ENCODE measurements at places on chromosomes 2 and 18.

DNA sequence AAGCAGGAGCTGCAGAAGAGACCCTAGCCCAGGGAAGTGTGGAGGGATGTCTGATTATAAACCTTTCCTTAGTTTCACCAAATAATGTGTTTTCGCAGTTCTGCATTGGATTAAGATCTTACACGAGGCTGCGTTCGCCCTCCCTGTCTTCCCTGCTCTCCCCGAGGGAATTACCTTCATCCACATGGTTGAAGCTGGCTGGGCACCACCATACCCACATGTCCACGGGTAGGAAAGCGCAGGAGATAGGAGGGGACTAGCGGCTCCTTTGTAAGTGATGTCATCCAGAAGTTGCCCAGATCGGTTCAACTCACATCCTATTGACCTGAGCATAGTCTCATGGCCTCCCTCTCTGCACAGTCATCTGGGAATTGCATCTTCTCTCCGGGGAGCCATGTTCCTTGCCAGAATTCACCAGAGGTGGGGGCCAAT lies 1.1 kb downstream of the TTL start:
- peak; percentile 60 for DNase-seq

DNA sequence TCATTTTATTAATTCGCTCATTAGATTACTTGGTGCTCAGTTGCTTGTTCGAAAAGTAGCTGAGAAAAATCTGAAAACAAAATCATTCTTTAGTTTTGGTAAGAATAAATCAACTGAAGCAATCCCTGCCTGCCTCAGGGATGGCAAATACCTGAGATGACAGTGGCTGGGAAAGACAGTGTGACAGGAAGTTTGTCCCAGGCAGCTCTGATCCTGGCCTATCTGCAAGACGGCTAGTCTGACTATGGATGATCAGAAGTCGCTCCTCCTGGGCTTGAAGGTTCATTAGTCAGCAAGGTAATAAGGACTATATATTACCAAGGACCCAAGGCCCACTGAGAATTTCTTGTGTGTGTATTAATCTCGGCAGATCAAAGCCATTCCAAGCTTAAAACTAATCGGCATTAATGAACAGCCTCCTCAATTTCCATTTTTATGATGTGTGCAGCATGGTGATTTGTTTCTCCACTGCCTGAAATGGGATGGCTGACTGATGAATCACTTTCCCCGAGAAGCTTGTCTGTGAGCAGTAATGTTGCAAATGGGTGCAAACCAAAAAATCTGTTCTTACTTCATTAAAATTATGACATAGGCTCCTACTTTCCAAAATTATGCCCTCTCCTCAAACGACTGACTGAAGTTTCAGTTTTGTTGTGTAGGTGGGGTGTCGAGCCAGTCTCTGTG lies 199.9 kb downstream of the ACTR3 start:
- no peak for DNase-seq

DNA sequence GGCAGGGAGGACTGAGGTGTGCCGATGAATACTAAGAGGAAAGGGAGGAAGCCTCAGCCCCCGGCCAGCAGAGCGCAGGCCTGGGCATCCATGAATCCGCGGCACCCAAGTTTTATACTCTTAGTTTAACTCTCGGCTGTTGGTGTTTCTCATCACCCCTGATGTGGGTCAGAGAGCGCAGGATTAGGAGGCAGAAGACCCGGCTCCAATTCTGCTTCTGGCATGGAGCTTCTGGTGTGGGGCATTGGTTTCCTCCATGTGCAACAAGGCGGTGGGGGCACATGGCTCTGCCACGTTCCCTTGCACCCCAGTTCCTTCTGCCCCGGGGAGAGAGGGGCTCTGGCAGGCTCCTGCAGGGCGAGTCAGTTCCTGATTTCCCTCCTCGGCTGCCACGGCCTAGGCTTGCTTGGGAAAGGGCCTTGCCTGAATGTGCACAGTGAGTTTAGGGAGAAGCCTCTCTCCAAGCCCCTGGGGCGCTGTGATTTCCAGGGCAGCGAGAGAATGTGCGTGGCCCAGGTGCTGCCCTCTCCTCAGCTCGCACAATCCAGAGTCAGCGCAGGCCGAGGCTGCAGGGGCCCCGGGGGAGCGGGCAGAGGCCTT lies 36.2 kb upstream of the DNMT3A start:
- DNase-seq: no peak

DNA sequence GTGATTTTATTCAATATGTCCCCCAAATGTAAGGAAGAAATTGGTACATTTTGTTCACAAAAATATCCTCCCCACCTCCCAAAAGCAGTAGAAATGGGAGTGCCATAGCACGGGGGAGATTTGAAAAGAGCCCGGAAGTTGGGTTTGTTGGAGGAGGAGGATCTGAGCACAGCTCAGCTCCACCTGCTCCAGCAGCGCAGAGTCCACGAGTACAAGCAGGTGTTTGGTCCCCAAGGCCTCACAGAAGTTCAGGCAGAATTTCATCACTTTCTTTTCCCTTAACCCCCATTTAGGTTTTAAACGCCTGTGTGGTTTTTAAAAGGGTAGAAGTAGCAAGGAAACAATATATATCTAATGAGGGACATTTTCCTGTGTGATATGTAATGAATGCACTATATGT lies 56.0 kb downstream of the TRAPPC12 start:
- DNase-seq: no peak

- DNase-seq: no peak
Observed at GRCh38 chr2:18441583-18441982, 118.9 kb downstream of the RDH14 start.

DNA sequence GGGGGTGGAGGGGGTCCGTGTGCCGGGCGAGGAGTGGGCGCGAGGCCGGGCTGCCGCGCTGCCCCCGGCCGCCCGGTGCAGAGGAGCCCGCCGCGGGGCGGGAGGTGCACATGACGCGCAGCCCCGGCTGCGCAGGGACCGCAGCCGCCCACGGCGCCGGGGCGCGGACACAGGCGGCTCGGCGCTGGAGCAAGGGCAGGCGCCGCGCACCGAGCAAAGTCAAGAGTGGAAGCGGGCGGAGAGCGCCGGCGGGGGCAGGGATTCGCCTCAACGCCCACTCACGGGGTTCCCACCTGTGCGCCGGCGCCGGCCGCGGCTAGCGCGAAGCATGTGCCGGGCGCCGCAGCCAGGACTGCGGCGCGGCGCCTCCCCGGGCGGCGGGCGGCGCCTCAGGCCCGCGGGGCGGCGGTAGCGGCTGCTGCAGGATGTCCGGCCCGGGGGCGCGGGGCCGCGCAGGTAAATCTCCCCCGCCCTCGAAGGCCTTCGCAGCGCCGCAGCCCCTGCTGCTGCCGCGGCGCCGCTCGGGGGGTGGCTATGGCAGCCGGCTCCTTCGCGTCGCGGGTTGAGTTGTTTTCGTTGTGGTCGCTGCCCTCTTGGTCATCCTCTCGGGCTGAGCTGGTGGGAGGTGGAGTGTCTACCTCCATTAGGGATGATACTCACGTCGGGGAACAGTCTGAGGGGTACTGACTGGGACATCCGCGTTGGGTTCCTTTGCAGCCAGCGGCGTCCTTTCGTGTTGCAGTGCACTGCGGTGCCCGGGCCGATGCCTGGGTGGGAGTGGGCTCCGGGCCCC lies 216.3 kb upstream of the DTNA start:
- DNase-seq: peak; percentile 6

DNA sequence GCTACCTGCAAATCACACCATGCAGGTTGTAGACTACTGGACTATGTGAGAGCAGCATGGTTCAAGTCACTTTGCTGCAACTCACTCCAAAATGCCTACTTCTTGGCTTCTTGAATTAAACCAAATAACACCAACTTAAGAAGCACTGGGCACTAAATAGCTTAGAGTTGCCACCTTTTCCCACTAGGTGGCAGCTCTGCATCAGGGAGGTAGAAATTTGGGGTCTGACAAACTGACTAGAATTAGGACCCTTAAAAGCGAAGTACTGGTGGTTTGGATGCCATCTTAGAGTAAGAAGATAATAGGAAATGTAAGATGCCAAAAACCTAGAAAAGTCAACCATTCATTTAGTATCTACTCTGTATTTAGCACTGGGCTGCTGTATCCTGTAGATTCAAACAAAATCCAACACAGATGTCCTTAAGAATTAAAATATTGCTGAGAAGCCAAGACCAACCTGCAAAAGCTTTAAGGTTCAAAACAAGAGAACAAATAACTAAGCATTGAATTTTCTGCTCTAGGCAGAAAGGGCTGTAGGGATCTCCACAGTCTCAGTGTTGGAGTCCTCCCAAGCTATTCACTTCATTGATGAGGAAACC lies 65.5 kb downstream of the CCBE1 start:
- DNase-seq: peak; percentile 51

GRCh38 chr2:104606056-104606455 lies 247.9 kb upstream of the POU3F3 start:
- peak; percentile 33 for DNase-seq

- peak; percentile 11 for DNase-seq
Observed at GRCh38 chr2:217387776-217388387, 528.0 kb upstream of the TNP1 start.

GRCh38 chr2:8756716-8757115 lies 74.9 kb downstream of the ID2 start:
- DNase-seq: no peak

GRCh38 chr18:28476302-28476701 lies 299.4 kb upstream of the CDH2 start:
- DNase-seq: no peak

DNA sequence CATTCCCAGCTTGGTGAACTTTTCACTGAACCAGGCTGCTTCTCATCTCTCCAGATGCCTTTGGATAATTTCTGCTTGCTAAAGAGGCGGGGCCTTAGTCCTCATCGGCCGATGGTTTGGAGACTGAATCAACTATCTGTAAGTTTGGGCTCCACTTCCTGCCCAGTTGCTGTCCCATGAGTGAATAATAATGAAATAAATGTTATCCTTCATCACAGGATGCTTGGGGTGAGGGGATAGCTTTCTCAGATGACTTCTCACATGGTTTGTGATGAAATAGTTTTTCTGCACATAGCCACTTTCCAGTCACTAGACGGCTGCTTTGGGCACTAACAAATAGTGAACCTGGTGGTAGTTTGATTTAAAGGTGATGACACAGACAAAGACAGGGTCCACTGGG lies 376.6 kb upstream of the TRIB2 start:
- peak; percentile 81 for DNase-seq

- peak; percentile 81 for DNase-seq
Observed at GRCh38 chr2:43073401-43073825, 153.0 kb downstream of the ZFP36L2 start.

DNA sequence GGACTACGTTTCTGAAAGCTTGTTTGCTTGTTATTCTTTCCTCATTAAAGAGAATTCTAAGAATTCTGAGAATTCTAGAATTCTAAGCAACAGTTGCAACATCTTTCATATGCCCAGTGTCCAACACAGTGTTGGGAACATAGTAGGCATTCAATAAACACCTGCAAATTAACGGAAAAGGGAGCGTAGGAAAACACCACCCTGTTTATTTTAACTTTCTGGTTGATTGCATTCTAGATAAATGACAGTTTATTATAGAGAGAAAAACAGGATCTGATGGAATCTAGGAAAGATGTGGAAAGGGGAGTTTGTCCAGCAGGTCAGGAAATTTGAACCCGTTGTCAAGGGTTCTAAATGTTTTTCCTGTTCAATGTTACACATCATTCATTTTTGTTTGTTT lies 24.2 kb upstream of the EFEMP1 start:
- no peak for DNase-seq

DNA sequence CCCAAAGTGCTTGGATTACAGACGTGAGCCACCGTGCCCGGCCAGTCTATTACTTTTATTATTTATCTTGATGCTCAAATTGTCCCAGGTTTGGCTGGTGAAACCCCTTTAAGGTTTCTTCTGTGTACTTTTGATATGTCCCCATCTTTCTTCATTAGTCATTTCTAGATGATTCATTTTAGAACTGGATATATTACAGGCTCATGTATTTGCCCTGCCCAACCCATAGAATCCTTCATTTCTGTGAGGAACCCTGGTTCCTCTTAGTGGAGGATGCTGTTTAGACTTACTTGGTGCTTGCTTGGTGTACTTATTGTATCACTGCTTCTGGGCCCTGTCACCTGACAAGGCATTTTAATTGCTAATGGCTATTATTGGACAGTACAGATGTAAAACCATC lies 40.1 kb downstream of the KCMF1 start:
- DNase-seq: no peak

DNA sequence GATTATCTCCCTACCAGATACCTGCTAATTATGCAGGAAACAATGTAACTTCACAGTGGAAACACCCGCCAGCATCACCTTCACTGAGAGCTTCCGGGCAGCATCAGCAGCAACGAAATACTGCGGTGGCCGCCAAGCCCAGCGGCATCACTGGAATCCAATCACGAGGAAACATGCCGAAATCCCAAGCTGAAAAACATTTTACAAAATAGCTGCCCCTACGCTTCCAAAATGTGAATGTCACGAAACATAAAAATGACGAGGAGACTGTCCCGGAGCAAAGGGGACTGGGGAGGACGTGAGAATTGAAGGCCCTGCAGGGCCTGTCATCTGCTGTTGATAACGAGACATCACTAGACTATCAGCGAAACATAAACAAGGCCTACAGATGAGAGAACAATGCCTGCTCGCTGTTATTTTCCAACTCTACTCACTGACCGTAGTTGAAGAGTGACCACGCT lies 82.6 kb downstream of the HDAC4 start:
- no peak for DNase-seq

- DNase-seq: peak; percentile 77
Observed at GRCh38 chr2:100730290-100730868, 89.6 kb upstream of the NPAS2 start.

GRCh38 chr2:159156834-159157233 lies 129.7 kb downstream of the WDSUB1 start:
- DNase-seq: no peak

DNA sequence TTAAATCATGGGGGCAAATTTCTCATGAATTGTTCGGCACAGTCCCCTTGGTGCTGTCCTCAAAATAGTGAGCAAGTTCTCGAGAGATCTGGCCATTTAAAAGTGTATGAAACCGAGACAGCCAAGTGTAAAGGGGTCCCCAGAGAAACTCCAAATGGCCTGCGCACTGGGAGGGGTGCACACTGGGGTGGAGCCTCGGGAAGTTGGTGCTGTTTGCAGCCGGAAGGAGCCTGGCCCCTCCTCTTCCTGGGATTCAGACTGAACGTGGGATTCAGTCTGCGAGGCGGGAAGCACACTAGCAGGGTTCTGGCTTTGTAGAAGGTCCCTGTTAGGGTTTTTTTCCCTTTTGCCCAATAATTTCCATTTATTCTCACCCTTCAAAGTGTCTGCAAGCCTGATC lies 48.8 kb downstream of the RABL2A start:
- DNase-seq: no peak

GRCh38 chr2:43941359-43941758 lies 54.4 kb downstream of the LRPPRC start:
- no peak for DNase-seq

GRCh38 chr18:7329016-7329415 lies 98.1 kb downstream of the LRRC30 start:
- peak; percentile 10 for DNase-seq

GRCh38 chr2:222861411-222862105 lies 722 bp downstream of the ACSL3 start:
- DNase-seq: no peak

DNA sequence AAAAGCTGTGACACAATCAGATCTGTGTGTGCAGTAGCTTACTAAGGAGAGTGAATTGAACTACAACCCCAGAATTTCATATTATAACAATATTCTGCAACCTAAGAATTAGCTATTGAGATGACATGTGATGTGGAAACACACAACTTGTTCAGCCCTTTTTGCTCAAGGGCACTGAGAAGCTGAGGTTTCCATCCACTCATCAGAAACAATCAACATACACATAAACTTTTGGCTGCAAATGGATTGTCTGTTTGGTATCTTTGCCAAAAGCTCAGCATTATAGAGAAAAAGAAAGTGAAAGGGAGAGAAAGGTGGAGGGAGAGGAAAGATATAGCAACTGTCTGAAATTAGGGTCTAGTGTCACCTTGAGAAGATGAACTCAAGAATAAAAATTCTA lies 117.2 kb upstream of the KLF7 start:
- DNase-seq: no peak

All from fibroblast of skin of right biceps (primary cell).